ENCODE measurements at places on chromosomes 5 and 9.

GRCh38 chr5:91121347-91121993 is 261.6 kb downstream of the ARRDC3 start:
- no peak for DNase-seq

GRCh38 chr9:137432687-137433348 is 8.3 kb downstream of the ENTPD8 start:
- no peak for DNase-seq

DNA sequence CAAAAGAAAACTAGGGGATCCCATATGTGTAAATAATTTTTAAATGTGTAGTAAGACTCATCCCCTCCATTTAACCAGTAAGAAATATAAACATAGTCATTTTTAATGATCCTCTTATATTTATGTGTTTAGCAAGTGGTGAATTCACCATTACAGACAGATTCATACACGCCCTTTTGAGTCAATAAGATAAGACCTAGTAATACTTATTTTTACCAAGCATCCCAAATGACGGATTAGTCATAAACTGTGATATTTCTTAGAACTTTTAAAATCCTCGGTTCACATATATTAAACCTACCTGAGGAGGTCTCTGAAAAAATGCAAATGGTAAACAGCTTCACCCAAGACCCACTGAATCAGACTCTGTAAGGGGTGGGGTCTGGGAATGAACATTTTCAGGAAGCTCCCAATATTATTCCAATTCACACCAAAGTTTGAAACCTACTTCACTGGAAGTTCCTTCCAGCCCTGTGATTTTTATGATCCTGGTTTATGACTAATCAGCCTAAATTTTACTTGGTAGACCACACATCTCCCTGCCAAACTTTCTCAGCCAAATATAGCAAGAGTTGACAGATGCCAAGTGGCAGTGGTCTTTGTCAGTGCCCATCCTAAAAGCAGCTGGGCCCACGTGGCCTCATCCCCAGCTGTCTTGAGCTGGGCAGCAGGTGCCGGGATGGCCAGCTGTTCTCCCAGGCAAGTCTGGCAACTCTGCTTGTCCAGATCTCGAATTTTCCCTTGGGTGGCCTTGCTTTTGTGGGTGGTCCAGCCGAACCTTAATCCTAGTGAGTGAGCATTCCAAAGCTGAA is 559.0 kb upstream of the RGMB start:
- no peak for DNase-seq

DNA sequence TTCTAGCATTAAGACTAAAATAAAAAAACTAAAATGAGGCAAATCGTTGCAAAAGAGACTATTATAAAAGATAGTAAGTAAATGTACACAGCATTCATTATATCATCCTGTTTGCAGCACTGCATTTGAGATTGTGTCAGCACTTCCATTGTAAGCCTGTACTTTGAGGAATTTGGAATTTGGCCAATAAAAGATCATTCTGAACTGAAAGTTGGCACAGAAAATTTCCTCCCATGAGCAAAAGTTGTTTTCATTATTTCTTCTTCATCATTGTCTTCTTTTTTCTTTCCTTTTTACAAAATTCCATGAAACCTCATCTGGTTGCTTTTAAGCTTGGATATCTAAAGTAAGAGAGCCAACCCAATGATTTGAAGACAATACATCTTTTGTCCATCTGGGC is 199.3 kb upstream of the ADAMTSL1 start:
- no peak for DNase-seq

DNA sequence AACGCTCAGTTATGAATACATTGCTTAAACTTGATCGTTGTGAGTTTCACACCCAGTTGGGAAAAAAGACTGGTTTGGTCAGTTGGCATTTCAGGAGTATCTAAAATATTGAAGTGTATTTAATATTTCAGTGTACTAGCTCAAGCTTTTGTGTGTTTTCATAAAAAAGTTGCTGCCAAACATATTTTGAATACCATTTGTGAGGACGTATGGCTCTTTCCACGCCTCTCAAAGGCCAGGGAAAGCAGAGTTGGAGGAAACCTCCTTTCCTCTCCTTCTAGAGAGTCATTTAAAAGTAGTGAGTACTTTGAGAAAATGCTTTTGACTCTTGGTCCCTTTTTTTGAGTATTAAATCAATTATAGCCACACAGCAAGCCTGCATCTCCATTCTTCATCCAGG is 43.2 kb upstream of the ANKRD33B start:
- no peak for DNase-seq

DNA sequence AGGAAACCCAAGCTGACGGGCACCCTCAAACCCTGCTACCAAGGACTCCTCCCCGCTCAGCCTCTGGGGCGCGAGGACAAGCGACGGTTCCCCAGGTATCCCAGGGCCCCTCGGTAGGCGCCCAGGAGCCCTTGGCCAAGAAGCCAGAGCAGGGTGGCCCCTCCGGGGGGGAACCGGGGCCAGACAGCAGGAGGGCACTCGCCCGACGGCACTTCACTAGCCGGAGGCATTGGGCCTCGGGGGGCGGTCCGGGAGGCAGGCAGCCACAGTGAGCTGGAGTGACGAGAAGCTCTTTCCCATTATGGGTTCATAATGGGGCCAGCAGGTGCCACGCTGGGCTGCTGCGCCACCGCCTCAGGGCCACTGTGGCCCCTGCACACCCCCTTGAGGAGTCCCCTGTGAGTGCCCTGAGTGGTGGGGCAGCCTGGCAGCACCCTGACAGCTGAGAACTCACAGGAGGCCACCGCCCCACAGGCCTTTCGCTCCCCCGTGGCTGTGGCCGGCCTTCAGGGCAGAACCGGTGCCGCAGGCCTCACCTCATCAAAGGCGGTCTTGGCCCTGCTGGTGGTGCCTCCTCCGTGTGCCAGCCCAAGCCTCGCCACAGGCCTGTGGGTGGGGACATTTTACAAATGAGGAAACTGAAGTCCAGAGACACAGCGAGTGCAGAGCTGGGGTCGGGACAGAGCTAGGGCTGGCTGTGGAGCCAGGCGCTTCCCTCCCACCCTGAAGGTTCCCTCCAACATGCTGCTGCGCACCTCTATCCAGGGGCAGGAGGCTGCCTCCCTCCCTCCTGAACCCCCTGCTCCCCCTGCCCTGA is 68.7 kb downstream of the PSMB7 start:
- no peak for DNase-seq

GRCh38 chr5:19950897-19951296 is 37.1 kb downstream of the CDH18 start:
- no peak for DNase-seq

- no peak for DNase-seq
Observed at GRCh38 chr5:140311011-140311467, 8.1 kb upstream of the PFDN1 start.

- DNase-seq, result no peak
Observed at GRCh38 chr5:91443761-91444467, 60.8 kb upstream of the ARRDC3 start.

DNA sequence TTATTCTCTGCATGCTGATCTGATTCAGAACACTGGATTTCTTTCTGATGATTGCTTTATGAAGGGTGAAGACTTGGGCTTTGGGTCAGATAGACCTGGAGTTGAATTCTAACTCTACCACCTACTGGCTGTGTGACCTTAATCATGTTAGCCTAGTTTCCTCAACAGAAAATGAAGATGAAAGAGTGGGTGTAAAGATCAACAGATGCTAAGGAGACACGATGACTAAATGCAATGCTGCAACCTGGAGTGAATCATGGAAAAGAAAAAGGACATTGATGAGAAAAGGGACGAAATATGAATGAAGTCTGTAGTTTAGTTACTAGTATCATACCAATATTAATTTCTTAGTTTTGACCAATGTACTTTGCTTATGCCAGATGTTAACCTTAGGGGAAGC is 27.8 kb upstream of the DENND1A start:
- DNase-seq, result no peak

DNA sequence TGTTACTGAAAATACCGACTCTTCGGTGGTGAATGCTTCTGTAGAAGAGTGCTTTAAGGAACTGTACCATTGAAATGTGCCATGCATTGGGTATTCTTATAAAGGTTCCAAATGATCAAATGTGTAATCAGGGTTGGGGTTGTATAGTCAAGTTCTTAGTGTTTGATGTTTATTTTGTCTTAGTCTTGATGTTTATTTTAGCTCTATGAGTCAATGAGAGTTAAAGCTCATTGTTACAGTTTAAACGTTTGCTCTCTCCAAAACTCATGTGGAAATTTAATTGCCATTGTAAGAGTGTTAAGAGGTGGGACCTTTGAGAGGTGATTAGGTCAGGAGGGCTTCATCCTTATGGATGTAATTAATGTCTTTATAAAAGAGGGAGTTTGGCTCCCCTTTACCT is 153.0 kb downstream of the FER start:
- no peak for DNase-seq

- DNase-seq, result no peak
Observed at GRCh38 chr9:125632321-125633115, 74.5 kb downstream of the MAPKAP1 start.

GRCh38 chr5:122267185-122267584 is 44.9 kb upstream of the SNCAIP start:
- no peak for DNase-seq

DNA sequence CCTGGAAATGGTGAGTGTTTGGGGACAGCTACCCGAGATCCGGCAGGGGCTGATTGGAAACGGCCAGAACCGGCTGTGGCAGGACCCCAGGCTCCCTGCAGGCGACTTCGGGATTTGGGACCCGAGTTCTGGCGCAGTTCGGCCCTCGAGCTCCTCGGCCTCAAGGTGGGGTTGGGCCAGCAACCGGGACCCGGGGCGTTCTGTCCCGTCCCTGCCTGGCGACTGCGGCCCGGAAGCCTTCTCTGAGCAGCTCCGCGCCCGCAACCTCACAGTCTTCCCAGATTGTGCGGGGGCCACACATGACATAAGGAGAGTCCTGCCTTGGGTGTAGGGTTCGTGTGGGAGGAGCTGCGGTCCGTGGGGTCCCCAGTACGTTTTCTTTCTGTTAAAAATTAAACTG is 23.2 kb upstream of the NEURL1B start:
- no peak for DNase-seq

DNA sequence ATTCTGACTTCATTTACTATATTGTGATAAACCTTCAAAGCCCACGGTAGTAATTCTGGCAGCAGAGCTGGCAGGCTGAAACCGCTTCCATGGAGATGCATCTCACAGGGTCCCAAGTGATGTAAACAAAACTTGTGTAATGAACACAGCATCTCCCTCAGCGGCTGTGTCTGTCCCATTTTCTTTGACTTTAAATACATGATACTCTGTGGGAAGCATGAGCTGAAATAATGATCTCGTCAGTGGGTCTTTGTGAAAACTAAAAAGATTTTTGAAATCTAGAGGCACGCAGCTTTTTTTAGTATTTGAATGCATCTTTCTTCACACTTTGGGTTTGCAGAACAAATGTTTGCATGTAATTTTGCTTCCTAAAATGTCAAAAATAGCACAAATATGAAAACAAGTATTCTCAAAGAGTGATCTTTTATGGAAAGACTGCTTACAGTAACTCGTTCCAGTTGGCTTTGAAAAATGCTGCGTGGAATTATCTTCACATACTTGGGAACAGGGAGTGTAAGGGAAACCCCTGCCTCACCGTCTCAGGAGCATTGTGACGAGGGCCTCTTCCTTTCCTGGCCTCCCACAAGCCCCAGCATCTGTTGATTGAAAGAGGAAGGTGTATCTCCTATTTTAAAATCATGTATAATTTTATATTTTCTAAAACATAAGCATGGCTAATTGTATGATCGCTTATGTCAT is 18.1 kb upstream of the LPCAT1 start:
- no peak for DNase-seq

DNA sequence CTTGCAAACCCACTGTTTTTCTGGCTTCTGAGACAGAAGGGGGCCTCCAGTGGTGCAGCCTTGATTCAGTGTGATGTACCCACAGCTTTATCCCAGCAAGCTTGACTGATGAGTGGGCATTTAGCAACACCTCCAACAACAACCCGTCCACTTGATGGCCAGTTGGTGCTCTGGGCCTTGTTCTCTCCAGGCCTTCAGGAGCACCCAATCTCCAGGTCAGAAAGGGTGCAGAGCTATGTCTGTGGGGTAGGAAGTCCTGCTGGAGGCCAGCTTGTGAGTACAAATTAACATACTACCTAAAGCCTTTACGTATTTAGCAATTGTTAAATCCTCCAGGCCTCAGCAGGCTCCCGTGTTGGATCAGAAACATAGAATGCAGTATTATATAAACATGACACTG is 10.1 kb upstream of the TRIM52 start:
- no peak for DNase-seq

GRCh38 chr9:136644593-136645351 is 17.9 kb upstream of the EGFL7 start:
- peak; percentile 67 for DNase-seq

DNA sequence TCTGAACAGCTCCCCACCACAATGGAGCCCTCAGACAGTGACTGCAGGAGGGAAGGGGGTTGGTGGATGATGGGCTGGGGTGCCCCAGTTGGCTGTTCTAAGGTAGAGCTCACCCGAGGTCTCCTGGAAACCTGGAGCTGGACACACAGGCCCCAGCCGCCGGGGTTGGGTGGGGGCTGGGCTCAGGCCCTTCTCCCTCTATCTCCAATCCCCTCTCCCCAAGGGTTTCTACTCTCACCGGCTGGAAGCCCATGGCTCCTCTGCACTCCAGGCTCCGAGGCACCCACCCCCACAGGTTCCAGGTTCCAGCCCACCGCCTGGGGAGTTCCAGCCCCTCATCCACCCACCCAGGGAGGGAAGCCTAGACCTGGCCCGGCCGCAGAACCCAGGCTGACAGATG is 766 bp downstream of the NR5A1 start:
- no peak for DNase-seq

GRCh38 chr5:99187611-99188010 is 258.8 kb upstream of the CHD1 start:
- no peak for DNase-seq

DNA sequence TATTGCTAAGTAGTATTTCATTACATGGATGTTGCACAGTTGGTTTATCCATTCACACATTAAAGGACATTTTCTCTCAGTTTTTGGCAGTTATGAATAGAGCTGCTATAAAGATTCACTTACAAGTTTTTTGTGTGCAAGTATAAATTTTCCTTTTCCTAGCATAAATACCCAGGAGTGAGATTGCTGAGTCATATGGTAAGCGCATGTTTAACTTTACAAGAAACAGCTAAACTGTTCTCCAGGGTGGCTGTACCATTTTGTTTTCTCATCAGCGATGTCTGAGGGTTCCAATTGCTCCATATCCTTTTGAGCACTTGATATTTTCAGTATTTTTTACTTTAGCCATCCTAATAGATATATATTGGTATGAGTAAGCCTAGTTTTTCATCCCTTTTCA is 16.4 kb upstream of the ABCA1 start:
- no peak for DNase-seq

GRCh38 chr5:136811086-136811485 is 445.7 kb upstream of the TRPC7 start:
- DNase-seq, result no peak

GRCh38 chr9:90517103-90517502 is 125.5 kb downstream of the DIRAS2 start:
- DNase-seq, result no peak

GRCh38 chr5:127392762-127393161 is 102.2 kb downstream of the MEGF10 start:
- DNase-seq, result no peak

DNA sequence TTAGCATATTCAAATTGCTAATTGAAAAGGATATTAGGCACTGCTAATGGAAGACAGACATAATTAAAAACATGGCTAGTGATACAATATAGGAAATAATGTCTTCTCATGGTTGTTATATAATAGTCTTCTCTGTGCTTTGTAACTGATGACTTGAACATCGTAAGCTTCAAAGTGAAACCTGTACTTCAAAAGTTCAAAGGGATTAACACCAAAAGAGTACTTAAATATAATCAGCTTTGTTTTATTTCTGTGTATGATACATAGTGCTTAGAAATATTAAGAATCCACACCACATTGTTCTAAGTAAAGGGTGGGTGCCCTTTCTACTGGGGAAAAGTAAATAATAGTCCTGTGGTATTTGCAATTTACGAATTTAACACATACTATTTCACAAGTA is 75.4 kb upstream of the ITGA1 start:
- DNase-seq, result no peak

All from stimulated activated CD4-positive, alpha-beta T cell treated with anti-CD3 and anti-CD28 coated beads, Interleukin-4, amount 100 ng/mL, for 48 hours (primary cell).